GM10248 (cell line): ENCODE measurements at places on chromosomes 1 and 21.

DNA sequence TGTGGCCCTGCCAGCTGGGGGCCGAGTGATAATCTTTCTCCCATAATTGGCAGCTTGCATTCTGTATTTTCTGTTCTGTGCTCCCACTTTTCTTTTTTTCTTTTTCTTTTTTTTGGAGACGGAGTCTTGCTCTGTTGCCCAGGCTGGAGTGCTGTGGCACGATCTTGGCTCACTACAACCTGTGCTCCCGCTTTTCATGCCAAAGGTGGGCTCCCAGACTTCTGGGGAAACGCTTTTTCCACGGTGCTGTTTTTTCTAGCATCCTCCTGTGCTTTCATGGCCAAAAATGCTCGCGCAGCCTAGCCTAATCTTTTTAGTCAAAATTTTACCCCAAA lies 585 bp upstream of the AHCTF1 start:
- no peak for DNase-seq

GRCh38 chr1:183161391-183161790 lies 24.7 kb upstream of the LAMC2 start:
- no peak for DNase-seq

- DNase-seq, result no peak
Measured at GRCh38 chr1:51336004-51336403, 5.6 kb upstream of the TTC39A start.

- DNase-seq, result no peak
Measured at GRCh38 chr1:226268421-226269124, 40.4 kb downstream of the LIN9 start.

DNA sequence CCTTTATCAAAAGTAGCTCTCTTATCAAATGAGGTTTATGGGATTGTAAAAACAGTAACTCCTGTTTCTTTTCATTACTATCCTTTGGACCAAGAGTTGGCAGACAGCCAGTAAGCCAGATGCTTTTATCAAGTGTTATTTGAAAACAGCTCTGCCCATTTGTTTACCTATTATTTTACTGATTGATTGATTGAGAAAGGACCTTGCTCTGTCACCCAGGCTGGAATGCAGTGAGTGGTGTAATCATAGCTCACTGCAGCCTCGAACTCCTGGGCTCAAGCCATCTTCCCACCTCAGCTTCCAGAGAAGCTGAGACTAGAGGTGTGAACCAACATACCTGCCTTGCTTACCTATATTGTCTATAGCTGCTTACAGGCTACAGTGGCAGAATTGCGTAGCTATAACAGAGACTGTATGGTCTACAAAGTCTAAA lies 3.6 kb downstream of the PRKAB2 start:
- DNase-seq, result no peak

DNA sequence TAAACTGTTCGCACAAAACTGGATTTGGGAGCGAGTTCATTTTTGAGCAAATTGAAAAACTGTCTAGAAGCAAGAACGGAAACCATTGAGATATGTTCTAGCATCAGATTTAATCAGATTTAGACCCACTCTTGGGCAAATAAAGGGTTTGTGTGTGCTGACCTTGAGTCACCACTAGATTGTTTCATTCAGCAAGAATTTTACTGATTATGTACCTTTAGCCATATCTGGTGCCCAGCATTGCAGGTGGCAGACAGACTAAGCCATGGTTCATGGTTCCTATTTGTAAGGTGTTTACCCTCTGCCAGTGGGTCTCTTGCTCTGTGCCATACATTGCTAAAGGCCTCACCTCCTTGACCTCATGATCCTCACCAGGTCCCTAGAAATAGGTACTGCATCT lies 1.4 kb downstream of the NUDC start:
- no peak for DNase-seq

- DNase-seq, result no peak
Measured at GRCh38 chr1:22916471-22916820, 56.2 kb downstream of the LACTBL1 start.
